Testis (tissue), 5 donors: ENCODE measurements at places on chromosomes 7 and 10. TPM values are rescaled to one million over a fixed set of nuclear protein-coding genes. Genes with fewer than 3 reads are reported as not detected.

- DNase-seq: no peak
Observed at GRCh38 chr7:127876393-127876792, 154.8 kb downstream of the LRRC4 start.

- no peak for DNase-seq
Observed at GRCh38 chr10:49484486-49485235, 54.3 kb downstream of the ERCC6 start.

The KMT2E gene
- polyA plus RNA-seq: 21.1 TPM

DNA sequence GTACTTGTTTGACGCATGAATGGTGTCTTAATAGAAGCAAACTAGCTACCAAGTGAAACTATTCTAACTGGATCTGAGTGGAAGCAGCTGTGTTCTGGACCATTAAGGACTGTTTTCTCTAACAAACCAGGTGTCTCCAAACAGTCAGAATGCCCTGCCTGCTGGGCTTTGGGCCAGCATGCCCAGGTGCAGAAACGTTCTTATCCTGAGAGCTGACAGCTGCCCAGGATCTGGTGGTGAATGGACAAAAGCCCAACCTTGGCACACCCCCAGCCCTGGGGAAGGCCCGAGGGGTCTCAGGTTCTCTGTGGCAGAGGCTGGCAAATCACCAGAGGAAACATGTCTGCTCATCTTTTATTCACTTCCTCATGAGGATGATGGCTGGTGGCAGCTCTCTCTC lies 48.2 kb upstream of the LAMB4 start:
- no peak for DNase-seq

DNA sequence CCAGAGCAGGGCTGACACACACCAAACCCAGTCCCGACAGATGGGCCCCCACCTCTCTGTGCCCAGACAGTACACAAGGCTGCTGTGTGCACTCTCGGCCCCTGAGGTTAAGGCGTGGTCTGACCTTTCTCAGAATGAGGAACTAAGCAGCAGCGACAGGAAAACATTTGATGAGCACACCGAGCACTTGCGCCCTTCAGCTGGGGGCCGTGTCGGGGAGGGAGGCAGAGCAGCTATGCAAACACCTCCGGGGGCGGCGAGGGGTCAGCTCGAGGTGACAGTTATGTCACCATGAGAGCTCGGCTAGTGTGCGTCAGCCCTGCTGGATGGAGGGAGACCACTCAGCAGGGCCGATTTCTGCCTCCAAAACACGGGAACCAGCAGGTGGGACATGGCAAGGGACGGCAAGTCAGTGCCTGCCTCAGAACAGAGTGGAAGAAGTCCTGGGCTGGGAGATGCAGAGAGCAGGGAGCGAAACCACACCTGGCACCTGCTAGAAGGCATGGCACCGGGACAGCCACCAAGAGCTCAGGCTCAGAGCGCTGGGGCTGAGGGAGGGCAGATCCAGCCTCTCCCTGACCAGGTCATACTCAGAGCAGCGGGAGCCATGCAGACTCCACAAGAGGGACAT lies 57.4 kb downstream of the CHST15 start:
- DNase-seq: no peak

DNA sequence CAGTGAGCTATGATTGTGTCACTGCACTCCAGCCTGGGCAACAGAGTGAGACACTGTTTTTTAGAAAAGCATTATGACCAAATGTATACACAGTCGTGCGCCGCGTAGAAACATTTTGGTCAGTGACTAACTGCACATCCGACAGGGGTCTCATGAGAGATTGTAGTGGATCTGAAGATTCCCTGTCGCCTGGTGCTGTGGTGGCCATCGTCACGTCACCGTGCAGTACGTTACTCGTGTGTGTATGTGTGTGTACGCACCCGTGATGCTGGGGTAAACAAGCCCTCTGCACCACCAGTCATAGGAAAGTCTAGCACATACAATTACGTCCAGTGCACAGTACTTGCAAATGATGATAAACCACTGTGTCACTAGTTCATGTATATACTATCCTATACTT lies 109.4 kb downstream of the ELFN1 start:
- DNase-seq: no peak

GRCh38 chr7:106659963-106660861 lies 746 bp downstream of the CCDC71L start:
- DNase-seq: peak; percentile 85

The AASS gene
- polyA plus RNA-seq: 7.5 TPM

- no peak for DNase-seq
Observed at GRCh38 chr10:78584681-78585080, 484.1 kb upstream of the ZMIZ1 start.

GRCh38 chr10:132345345-132345744 lies 13.4 kb downstream of the LRRC27 start:
- no peak for DNase-seq

GRCh38 chr10:116753759-116754158 lies 11.4 kb upstream of the HSPA12A start:
- DNase-seq: no peak

GRCh38 chr10:3757638-3758490 lies 27.1 kb downstream of the KLF6 start:
- no peak for DNase-seq

DNA sequence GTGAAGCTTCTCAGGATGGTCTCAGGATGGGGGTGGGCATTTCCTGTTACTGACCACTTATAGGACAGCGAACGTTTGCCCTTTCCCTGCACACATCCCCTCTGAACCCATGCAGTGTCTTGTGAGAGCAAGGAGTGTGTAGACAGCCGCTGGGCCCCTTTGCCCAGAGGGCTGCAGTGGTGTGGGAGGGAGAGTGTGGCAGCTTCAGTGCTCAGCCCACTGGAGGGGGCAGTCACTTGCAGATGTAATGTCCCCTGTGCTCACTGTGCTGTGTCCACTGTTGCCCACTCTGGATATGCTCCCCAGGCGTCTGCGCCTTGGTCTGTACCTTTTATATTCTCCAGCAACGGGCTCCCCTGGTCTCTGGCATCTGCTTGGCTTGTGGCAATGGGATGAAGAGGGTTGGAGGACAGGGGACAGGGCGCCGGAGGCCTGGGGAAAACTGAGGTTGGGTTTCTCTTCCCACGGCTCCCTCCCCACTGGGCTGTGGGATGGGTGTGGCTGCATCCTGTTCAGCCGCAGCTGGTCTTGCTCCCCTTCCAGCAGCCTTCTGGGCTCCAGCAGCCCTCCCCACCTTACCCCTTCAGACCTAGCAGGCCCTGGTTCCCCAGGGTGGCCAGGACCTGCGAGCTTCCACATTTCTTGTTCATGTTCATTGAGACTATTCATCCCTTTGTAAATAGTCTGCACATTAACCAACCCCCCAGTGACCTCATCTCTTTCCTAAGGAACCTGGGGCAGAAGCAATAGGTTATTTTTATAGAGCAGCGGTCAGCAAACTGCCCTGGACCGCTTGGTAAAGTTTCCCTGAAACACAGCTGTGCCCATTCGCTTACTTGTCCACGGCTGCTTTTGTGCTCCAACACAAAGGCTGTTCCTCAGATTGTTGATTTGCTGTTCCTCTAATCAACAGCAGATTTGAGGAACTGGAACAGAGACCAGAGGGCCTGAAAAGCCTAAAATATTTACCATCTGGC lies 6.1 kb downstream of the ZNF789 start:
- DNase-seq: no peak
